ENCODE measurements at places on chromosomes 3 and 15. TPM values are rescaled to one million over a fixed set of nuclear protein-coding genes. Genes with fewer than 3 reads are reported as not detected.

GRCh38 chr3:106728315-106729098 lies 648.7 kb upstream of the CCDC54 start:
- H3K4me1 ChIP-seq, result peaks cover 16% of the 10 kb centered on the region
- peak overlapping the region; percentile 31 for H3K4me3 ChIP-seq
- H3K27ac ChIP-seq, result peak overlapping the region; percentile 70
- no peaks in the 10 kb centered on the region for H3K36me3 ChIP-seq
- no peaks in the 10 kb centered on the region for H3K27me3 ChIP-seq
- peak; percentile 89 for DNase-seq

Gene UROC1
- not detected for total RNA-seq

Gene C3orf22
- not detected for total RNA-seq

Gene BHLHE40
- total RNA-seq, result 51.2 TPM

- H3K27ac ChIP-seq, result no peak overlapping the region
- no peaks in the 10 kb centered on the region for H3K27me3 ChIP-seq
- H3K4me1 ChIP-seq, result no peaks in the 10 kb centered on the region
- no peak overlapping the region for H3K4me3 ChIP-seq
- H3K36me3 ChIP-seq, result peaks cover 91% of the 10 kb centered on the region
These were observed 28.0 kb downstream of the TFG start for GRCh38 chr3:100737334-100737733.

DNA sequence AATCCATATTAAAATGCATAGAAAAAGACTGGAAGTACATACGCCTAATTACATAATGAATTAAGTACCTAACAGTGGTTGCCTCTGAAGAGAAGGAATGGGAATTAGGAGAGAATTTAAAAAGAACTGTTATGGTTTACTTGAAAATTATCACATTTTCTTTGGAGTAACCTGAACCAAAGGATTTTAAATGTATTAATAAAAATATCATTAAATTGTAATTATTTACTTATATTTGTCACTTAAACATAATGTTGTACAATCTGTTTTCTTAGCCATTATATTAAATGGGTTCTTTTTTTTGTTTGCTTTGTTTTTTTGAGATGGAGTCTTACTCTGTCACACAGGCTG lies 114.2 kb upstream of the SLC7A14 start:
- no peaks in the 10 kb centered on the region for H3K27me3 ChIP-seq
- no peak for DNase-seq
- no peaks in the 10 kb centered on the region for H3K4me1 ChIP-seq
- H3K4me3 ChIP-seq, result no peak overlapping the region

DNA sequence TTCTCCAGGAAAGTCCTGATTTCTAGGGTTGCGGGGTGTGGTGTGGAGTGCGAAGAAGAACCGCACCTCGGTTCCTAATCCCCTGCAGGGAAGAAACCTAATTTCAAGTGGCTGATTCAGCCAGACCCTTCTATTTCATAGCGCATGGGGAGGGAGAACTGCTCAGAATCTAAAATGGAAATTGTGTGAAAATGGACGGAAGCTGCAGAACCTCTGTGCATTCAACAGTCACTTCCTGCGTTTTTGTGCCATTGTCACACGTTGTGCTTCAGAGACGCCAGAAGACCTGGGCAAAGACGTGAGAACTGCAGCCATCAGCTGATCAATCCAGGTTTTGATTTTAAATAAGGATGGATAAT lies 1.2 kb downstream of the SIDT1 start:
- H3K27ac ChIP-seq, result no peak overlapping the region
- no peaks in the 10 kb centered on the region for H3K36me3 ChIP-seq
- H3K4me3 ChIP-seq, result no peak overlapping the region
- no peak for DNase-seq
- H3K4me1 ChIP-seq, result peaks cover 47% of the 10 kb centered on the region

- H3K27ac ChIP-seq, result no peak overlapping the region
- no peaks in the 10 kb centered on the region for H3K27me3 ChIP-seq
- H3K4me3 ChIP-seq, result no peak overlapping the region
- no peak for DNase-seq
- H3K4me1 ChIP-seq, result no peaks in the 10 kb centered on the region
These were observed 179.2 kb downstream of the CADPS start for GRCh38 chr3:62696011-62696410.

Gene LTK
- total RNA-seq, result 0.11 TPM

GRCh38 chr3:147383617-147384016 lies 22.7 kb downstream of the ZIC4 start:
- no peak for DNase-seq
- no peaks in the 10 kb centered on the region for H3K27me3 ChIP-seq
- H3K4me1 ChIP-seq, result no peaks in the 10 kb centered on the region
- H3K27ac ChIP-seq, result no peak overlapping the region
- H3K4me3 ChIP-seq, result no peak overlapping the region
- H3K36me3 ChIP-seq, result no peaks in the 10 kb centered on the region

Gene OR5AC2
- not detected for total RNA-seq

GRCh38 chr3:123353850-123354233 lies 95.0 kb downstream of the ADCY5 start:
- no peaks in the 10 kb centered on the region for H3K4me1 ChIP-seq
- no peaks in the 10 kb centered on the region for H3K27me3 ChIP-seq
- no peak for DNase-seq
- no peaks in the 10 kb centered on the region for H3K36me3 ChIP-seq
- H3K27ac ChIP-seq, result no peak overlapping the region

DNA sequence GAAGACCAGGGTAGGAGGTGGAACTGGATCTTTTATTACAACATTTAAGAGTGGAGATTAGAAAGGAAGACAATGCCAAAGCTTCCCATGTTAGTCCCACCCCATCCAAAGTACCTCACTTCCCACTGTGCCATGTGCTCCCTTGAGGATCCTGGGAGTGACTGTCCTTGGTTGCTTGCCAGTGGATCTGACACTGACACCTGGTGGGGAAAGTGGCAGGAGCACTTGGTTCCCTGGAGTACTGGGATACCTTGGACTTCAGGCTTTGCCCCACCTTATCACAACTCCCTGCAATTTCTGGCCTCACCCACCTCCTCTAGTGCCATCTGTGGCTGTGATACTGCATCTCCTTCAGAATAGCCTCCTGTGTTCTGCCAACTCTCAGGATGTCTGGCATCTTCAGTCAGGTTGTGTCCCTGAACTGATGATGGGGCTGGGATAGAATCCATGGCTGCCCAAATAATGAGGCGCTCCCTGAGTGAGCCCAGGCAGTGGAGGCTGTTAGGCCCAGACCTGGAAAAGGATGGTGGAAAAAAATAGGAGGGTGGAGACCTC lies 1.3 kb downstream of the ELL3 start:
- peaks cover 9% of the 10 kb centered on the region for H3K36me3 ChIP-seq
- no peak overlapping the region for H3K4me3 ChIP-seq
- no peaks in the 10 kb centered on the region for H3K4me1 ChIP-seq
- no peaks in the 10 kb centered on the region for H3K27me3 ChIP-seq
- H3K27ac ChIP-seq, result no peak overlapping the region
- DNase-seq, result peak; percentile 62

DNA sequence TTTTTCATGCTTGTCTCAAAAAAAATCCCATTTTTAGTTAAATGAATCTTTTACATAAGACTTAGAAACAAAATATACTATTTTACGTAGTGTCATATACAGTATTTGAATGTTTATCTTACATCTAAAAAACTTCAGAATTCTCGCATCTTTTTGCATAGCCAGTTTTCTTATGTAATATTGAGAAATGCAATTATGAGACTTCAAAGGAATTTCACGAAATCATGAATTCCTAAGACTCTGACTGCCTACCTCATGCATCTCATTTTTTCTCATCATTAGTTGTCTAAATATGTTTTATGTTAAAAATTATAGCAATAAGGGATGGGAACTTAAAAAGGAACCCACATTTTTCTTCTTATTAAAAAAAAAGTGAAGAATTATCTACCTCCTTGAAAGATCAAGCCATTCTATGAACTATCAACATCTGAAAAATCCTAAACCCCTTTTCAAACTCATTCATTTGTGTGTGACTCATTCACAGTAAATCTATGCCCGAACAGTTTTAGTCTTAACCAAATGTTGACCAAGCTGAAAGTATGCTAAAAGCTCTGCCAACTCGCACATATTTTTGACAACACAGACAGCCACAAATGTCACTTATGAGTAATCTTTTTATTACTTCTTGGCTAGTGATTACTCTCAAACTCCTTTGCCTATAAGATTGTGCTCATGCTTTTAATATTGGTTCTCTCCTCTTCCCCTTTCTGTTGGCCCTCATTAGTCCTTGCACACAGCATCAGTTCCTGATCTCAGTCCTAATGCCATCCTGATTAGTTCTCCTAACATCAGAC lies 115.9 kb downstream of the DCLK3 start:
- peak; percentile 22 for DNase-seq
- H3K27ac ChIP-seq, result peak overlapping the region; percentile 95
- peaks cover 34% of the 10 kb centered on the region for H3K4me1 ChIP-seq
- H3K27me3 ChIP-seq, result no peaks in the 10 kb centered on the region
- H3K36me3 ChIP-seq, result no peaks in the 10 kb centered on the region

Gene ALCAM
- total RNA-seq, result 110 TPM

GRCh38 chr3:131794766-131795388 lies 239.9 kb downstream of the CPNE4 start:
- peaks cover 8% of the 10 kb centered on the region for H3K4me1 ChIP-seq
- no peaks in the 10 kb centered on the region for H3K27me3 ChIP-seq
- no peak overlapping the region for H3K4me3 ChIP-seq
- peak; percentile 44 for DNase-seq
- no peaks in the 10 kb centered on the region for H3K36me3 ChIP-seq

DNA sequence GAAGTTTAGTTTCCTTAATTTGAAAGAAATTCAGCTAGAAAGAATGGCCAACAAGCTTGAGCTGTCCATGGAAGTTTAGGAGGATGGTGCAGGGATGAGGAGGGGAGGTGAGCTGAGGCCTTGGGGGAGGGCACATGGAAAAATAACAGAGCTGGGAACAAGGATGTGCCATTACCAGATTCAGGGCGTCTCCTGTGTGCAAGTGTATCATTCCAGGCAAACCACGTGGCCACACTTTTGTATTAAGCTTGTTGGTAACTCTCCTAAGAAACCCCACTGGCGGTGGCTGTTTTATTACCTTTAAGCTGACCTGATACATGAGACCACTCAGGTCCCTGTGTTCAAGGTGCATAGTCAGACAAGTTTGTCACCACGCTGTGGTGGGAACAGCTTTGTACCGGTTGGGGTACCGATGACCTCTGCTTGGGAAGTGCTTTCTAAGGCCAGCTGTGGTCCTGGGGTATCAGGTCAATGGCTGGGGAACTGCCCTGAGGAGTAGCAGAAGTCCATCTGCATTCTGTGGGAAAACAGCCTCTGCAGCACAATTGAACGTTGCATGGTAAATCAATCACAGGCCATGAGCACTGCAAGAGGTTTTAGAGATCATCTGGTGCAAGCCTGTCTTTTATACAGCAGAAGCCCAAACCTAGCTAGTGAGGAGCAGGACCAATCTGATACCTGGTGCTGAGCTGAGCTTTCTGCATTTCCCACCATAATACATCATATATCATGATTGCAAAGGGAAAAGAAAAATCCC lies 235.5 kb downstream of the THSD4 start:
- no peak for DNase-seq
- H3K27ac ChIP-seq, result no peak overlapping the region
- peaks cover 27% of the 10 kb centered on the region for H3K4me1 ChIP-seq
- no peaks in the 10 kb centered on the region for H3K27me3 ChIP-seq
- no peak overlapping the region for H3K4me3 ChIP-seq
- H3K36me3 ChIP-seq, result no peaks in the 10 kb centered on the region

DNA sequence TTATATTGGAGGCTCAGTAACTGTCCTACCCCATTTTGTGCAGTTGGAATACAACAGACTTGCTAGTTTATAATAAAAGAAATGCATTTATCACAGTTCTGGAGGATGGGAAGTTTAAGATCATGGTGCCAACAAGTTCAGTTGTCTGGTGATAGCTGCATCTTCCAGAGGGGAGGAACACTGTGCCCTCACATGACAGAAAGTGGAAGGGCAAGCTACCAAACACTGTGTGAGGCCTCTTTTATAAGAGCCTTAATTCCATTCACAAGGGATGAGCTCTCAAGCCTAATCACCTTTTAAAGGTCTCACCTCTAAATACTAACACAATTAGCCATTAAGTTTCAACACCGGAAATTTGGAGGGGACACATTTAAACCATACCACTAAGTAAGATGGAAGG lies 1073.9 kb downstream of the PLOD2 start:
- no peak overlapping the region for H3K4me3 ChIP-seq
- H3K36me3 ChIP-seq, result no peaks in the 10 kb centered on the region
- H3K4me1 ChIP-seq, result no peaks in the 10 kb centered on the region
- no peak overlapping the region for H3K27ac ChIP-seq
- H3K27me3 ChIP-seq, result no peaks in the 10 kb centered on the region
- no peak for DNase-seq

Gene SCG3
- total RNA-seq, result not detected

GRCh38 chr3:17030438-17030837 lies 145.7 kb downstream of the PLCL2 start:
- no peak overlapping the region for H3K4me3 ChIP-seq
- H3K36me3 ChIP-seq, result no peaks in the 10 kb centered on the region
- DNase-seq, result no peak
- H3K4me1 ChIP-seq, result no peaks in the 10 kb centered on the region
- H3K27ac ChIP-seq, result no peak overlapping the region
- no peaks in the 10 kb centered on the region for H3K27me3 ChIP-seq

DNA sequence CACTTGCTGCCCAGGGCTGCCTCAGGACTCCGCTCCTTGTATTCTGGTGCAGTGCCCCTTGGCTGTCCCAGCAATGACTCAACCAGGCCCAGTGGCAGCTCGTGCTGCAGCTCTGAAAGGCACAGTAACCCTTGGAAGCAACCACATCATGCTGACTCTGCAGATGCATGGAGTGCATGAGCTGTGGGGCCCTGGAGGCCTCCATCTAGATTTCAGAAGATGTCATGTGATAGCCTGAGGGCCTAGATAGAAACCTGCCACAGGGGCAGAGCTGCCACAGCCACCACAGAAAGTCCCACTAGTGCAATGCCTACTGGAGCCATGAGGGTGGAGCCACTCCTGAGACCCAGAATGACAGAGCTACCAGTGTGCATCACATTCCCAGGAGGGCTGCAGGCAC lies 117.1 kb upstream of the SMAD3 start:
- H3K4me1 ChIP-seq, result peaks cover 17% of the 10 kb centered on the region
- peak; percentile 75 for DNase-seq
- H3K27ac ChIP-seq, result peak overlapping the region; percentile 57
- H3K36me3 ChIP-seq, result no peaks in the 10 kb centered on the region

DNA sequence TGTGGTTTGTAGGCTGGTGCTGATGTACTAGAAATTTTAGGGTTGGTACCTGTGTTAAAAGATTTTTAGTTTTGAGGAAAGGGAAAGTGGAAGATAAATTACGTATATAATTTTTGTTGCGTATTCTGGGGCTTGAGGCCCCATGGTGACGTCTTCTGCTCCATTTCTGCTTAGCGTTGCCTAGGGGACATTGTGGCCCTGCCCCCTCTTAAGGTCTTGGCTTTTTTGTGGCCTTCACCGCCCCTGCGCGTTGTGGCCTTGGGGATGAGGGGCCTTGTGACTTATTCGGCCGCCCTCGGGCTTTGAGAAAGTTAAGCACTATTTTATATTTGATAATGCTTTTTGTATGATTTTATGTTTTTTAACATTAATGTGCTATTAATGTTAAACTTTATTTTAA lies 182.0 kb downstream of the KLF13 start:
- H3K27me3 ChIP-seq, result peaks cover 6% of the 10 kb centered on the region
- H3K27ac ChIP-seq, result no peak overlapping the region
- H3K36me3 ChIP-seq, result no peaks in the 10 kb centered on the region
- no peaks in the 10 kb centered on the region for H3K4me1 ChIP-seq
- DNase-seq, result no peak

All from PC-9 (cell line).